ENCODE measurements at places on chromosomes 1 and 21. TPM values are rescaled to one million over a fixed set of nuclear protein-coding genes. Genes with fewer than 3 reads are reported as not detected.

Gene PDE9A
- total RNA-seq = 7.9 TPM

Gene OR10J1
- not detected for total RNA-seq

Gene RBP7
- 46.8 TPM for total RNA-seq

Gene SPTA1
- total RNA-seq = not detected

Gene MPL
- not detected for total RNA-seq

Gene PRELP
- 14.8 TPM for total RNA-seq

Measured in body of pancreas (tissue), 4 donors.